Dorsolateral prefrontal cortex (tissue), 122 donors: ENCODE measurements at places on chromosomes 2 and 18.

DNA sequence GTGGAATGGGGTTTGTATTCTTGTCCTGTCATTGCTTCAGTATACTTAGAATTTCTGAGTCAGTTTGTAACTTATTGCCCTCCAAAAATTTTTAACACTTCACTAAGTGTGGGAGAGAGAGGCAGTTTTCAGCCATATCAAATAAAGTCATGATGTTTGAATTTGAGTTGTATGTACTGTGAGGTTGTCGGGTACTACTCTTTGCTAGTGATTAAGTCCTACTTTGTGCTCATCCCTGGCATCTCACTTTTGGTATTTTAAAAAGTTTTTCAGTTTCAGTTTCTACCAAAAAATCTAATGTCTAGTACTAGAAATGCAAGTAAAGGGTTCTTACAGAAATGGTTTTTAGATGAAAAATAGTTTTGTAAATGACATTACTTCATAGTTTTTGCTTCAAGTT is 40.7 kb downstream of the EIF5B start:
- DNase-seq = no peak

DNA sequence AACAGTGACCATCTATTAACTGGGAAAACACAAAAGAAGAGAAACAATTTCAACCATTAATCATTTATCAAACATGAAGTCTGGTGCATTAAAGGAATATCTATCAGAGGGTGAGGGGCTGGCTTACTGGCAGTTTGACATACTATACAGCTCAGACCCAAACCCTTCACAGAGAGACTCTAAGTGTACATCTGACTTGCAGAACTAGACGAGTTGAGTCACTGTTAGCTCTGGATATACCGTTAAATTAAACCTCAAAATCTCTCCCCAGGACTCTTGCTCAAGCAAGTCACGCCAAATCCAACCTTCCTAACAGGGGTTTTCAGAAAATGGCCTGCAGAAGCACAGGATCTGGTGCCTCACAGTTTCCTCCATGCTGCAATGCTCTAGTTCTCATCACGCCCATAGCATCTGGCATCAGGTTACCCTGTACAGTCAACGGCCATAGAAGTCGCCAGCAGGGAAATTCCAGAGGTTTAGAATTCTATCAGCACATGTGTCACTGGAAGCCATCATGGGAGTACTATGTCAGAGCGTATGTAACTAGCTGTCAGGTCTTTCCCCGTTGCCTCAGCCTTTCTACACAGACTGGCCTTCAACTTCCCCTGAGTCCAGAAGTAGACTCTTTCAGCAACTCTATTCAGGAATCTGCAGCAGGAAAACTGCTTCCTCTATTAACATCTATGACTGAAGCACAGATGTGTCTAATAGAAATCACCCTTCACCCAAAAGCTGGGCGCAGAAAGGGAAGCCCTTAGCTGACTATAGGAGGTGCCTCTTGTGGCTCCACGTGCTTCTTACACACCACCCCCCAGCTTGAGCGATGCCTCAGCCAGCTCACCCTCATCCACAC is 9.3 kb downstream of the TGOLN2 start:
- DNase-seq = no peak

DNA sequence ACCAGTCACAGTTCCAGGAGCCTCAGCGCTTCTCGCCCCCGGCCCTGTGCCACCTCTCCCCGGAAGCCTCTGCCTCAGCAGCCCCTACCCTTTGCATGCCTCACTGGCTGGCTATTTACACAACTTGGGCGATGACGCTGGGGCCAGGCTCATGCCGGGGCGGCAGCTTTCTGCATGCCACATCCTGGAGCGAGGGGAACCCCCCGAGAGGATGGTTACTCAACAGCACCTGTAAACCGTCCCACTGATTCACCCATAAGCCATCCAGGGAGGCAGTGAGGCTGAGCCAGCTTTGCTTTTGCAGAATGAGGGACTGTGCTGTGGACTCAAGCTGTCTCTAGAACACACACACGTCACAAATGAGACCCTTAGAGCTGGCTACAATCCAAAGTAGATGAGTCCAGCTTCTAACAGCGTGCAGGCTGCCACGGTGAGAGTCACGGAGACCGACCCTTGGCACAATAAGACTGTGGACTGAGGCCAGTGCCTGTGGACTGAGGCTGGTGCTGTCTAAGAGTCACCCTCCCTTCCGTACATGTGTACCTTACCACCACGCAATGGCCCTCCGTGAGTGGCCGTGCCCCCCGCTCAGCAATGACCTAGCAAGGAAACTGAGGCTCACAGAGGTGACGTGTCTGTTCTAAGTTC is 45.6 kb upstream of the ODC1 start:
- DNase-seq = no peak

GRCh38 chr2:221780281-221780688 is 208.2 kb upstream of the EPHA4 start:
- DNase-seq = no peak

DNA sequence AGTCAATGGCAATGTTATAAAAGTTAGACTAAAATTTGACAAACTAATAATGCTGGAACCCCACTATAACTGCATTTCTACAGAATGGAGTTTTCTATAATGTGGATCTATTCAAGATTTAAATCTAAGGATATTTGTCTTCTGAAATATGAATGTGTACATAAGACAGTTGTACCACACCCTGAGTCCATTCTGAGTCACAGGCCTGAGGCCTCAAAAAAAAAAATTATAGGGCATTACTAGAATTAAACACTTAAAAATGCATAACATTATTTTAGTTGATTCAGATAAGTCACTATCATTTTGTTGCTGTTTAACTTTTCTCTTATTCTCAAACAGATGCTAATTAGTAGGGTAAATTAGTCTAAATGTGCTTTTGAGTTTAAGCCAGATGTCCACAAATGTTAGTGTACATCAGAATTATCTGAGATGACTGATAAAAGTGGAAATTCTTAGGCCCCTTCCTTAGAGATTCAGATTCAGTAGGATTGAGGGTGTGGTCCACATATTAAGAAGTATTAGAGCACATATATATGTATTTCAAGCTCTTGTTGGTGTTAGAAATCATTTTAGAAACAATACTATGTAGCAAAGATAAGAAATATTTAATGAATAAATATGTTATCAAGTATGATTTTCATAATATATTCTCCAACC is 42.4 kb upstream of the COL5A2 start:
- no peak for DNase-seq

GRCh38 chr2:97840198-97840597 is 126.8 kb downstream of the ZAP70 start:
- no peak for DNase-seq

- peak; percentile 30 for DNase-seq
Measured at GRCh38 chr2:68290901-68291300, 28.8 kb downstream of the CNRIP1 start.

DNA sequence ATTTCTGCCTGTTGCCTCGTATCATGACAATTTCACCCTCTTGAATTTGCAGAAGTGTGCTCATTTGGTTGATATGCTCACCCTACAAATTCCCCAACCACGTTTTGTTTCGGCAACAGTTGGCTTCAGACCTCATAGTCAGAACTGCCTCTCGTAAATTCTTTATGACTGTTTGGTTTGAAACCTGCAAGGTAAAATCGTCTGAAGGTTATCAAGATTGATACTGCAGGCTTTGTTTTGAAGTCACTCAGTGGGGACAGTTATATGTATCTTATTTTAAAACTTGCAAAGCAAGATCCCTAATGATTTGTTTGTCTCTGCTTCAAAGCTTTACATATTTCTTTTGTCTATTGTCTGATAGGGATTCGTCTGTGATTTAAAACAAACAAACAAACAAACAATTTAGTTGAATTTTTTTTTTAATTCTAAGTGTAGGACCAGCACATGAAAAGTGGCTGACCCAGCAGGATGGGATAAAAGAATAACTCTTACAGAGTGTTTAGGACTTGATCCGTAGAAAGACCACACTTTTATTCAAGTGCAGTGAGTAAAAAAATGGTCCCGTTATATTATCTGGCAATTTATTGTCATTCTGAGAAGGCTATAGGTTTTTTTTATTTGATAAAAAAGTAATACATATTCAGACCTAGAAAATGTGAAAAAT is 45.7 kb upstream of the MYCN start:
- DNase-seq = no peak

- no peak for DNase-seq
Measured at GRCh38 chr2:196365145-196365544, 193.8 kb upstream of the STK17B start.

- no peak for DNase-seq
Measured at GRCh38 chr2:43143756-43144155, 82.7 kb downstream of the ZFP36L2 start.

DNA sequence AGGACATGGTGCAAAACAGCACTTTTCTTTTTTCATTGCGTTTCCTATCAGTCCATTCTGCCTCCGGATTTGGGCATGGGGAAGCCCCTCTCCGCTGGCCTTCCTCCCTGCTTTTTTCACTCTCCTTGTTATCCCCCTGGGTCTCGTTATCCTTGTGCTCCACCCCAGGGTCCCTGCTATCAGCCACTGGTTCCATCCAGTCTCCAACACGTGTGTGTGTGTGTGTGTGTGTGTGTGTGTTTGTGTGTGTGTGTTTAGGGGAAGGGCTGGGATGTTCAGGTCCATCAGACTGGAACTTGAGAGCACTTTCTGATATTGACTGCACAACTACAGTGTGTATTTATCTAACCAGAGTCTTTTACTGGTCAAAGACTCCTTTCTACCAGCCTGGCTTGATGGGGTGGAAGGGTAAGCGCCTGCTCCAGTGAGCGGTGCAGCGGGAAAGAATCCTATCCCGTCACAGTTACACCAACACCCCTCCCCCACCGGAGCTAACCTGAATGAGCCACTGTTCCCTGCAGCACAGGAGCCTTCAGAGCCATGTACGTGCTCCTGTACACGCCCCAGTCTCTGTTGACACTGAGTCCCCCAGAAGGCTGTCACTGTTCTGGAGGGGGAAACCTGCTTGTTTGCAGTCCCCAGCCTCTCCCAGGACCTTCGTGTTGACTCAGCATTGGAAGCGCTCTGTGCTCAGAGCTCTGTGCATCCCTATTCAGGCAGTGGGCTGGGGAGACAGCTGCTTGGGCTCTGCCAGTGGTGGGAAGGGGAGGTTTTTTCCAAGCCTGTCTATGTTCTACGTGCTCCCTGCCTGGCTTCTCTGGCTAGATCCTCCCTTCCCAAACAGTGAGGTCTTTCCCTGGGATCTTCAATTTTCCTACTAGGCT is 4.6 kb downstream of the INHA start:
- no peak for DNase-seq

- DNase-seq = no peak
Measured at GRCh38 chr2:21231985-21232384, 108.2 kb downstream of the TDRD15 start.

DNA sequence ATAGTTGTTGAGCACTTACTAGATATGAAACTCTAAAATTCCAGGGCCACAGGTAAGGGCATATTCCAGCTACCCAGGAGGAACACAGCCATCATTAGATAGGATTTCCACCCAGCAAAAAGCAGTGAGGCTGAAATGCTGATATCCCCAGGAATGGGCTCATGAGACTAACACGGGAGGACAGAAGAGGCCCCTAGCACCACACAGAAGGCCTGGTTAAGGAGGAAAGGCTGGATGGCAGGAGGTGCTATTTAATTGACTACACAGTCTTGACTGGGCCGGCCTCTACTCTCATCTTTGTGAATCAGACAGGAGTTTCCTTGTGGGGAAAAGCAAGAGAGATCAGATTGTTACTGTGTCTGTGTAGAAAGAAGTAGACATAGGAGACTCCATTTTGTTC is 61.7 kb downstream of the MRPL35 start:
- DNase-seq = no peak

DNA sequence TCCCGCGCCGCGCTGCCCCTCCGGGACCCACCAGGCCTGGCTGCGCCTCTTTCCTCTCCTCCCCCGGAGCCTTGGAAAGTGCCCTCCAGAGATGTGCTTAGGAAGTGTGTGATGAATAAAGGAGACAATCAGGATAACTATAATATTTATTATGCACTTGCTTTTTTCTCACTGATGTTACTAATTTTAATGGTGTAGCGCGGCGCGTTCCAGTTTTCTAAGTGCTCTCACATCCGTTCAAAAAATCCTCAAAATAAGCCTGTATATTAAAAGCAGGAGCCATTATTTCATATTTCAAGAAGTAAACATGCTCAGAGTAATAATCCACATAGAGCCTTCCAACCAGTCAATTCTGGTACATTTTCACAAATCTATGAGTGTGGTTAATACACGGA is 941 bp upstream of the MPPE1 start:
- DNase-seq = no peak

GRCh38 chr2:200585730-200586643 is at the start of gene AOX1:
Gene AOX1 (plus strand): TSS chr2:200586014. CDS start chr2:200586109, 95 bp downstream.
- peak; percentile 25 for DNase-seq

GRCh38 chr2:26442707-26443106 is 35.2 kb downstream of the OTOF start:
- DNase-seq = no peak

DNA sequence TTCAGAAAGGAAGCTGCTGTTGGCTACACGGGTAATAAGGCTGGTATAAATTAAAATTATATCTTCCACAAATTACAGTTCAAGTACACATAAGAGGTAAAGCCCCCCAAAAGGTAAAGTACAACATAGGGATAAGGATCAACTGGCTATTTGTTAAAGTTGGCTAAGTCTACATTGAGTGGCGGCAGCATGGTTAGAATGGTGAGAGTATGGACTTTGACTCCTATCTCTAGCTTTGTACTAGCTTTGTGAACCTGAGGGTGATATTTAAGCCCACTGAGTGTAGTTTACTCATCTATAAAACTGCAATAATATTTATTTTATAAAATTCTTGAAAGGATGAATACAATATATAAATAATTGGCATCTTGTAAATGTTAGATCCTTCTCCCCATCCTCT is 542.8 kb downstream of the DSC3 start:
- DNase-seq = no peak

GRCh38 chr2:154133823-154134222 is 262.1 kb downstream of the GALNT13 start:
- no peak for DNase-seq

- no peak for DNase-seq
Measured at GRCh38 chr18:2508678-2509077, 62.6 kb downstream of the METTL4 start.

- no peak for DNase-seq
Measured at GRCh38 chr2:36068086-36068485, 287.5 kb upstream of the CRIM1 start.

DNA sequence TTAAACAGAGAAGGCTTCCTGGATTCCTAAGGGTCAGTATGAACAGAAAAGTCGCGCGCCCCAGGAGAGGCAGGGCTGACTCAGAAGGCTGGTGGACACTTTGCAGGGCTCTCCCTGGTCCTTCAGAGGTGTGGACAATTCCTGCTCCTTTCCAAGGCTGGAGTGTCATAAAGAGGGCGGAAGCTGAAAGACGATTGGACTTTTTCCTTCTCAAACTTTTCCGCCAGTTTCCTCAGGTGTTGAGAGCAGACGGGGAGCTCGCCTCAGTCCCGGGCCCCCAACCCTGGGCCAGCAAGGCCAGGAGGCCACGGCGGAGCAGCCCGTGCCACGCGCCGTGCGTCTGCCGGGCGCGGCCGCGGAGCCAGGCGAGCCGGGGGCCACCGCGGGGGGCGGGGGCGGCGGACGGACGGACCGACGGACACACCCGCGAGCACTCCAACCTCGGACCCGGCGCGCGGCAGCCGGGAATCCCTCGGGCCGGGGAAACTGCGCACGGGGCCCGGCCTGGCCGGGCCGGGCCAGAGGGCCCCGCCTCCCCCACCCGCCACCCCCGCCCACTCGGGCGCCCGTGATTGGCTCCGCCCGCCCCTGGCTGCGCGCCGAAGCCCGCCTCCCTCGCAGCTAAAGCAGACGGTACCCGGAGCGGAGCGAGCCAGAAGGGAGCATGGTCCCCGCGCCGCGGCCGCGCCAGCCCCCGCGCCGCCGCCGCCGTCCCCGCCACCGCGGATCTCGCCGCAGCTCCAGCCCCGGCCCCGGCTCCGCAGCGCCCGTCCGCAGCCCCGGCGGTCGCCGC is at the start of gene KLHL29:
KLHL29 (plus strand) TSS at position 629 of the 793 bp plus-strand sequence. CDS start 177,018 bp downstream, outside the sequence.
- DNase-seq = peak; percentile 73

GRCh38 chr2:6078414-6078813 is 386.2 kb downstream of the SOX11 start:
- no peak for DNase-seq
